Fibroblast of mammary gland (primary cell): ENCODE measurements at places on chromosomes 16 and 17.

GRCh38 chr17:67712375-67712774, 5.4 kb upstream of the NOL11 start:
- no peak for DNase-seq

- DNase-seq: no peak
Measured at GRCh38 chr17:45973099-45973780, 25.8 kb upstream of the STH start.

GRCh38 chr17:35745246-35745645, 7.8 kb downstream of the GAS2L2 start:
- DNase-seq: no peak

DNA sequence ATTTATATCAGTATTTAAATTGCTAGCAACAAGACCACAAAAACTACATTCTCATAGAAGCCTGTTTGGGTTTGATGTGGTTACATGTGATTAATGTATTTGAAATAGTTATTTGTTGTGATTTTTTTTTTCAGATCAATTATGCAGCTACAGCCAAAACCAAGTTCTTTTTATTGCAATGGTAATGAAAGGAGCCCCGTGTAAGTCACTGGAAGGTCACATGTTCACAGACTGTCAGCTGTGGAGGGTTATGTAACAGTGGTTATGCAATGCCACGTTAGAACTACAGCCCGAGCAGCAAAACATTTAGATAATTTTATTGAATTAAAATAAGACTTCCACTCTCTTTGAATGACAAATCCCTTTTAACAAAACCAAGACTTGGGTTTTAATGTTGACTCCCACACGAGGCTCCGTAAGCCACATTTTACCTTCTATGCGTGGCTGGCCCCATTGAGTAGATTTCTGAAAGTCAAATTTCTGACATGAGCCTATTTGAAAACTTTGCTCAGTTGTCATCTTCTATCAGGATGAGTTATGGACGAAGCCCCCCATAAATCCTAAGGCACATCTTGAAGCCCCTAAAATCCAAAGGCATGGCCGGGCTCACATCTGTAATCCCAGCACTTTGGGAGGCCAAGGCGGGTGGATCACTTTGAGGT, 41.8 kb upstream of the SEC14L1 start:
- DNase-seq: peak; percentile 81

DNA sequence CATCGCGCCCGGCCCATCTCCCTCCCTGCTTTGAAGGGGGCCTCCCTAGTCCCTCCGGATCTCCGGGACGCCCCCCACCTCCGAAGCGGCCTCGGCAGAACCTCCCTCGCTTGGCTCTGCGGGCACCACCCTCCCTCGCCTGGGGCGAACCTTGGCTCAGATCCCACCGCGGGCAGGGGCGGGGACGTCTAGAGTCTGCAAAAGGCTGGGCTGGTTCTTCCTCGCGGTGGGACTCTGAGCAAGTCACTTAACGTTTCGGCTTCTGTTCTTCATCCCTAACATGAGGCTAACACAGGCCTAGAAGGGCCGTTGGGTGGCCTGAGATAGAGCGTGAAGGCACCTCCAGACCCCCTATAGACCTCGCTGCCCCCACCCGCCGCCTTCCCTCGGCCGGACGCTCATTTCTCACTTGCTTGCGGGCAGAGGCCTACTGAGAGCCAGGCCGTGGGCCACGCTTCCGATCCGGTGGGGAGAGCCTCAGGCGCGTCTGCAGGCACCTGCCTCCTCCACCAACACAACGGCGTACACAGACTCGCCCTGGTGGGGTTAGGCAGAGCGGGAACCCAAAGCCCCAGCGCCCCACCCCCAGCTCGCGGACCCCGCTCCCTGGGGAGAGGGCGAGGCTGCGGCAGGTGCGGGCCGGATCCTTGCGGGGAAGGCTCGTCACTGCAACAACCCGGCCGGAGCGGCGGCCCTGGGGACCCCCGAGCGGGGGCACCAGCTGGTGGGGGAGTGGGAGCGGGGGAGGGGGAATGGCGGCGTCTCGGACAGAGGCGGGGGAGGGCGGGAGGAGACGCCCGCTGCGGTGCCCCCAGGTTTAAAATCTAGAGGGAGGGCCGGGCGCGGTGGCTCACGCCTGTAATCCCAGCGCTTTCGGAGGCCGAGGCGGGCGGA, 5.4 kb downstream of the MYO1C start:
- peak; percentile 53 for DNase-seq

DNA sequence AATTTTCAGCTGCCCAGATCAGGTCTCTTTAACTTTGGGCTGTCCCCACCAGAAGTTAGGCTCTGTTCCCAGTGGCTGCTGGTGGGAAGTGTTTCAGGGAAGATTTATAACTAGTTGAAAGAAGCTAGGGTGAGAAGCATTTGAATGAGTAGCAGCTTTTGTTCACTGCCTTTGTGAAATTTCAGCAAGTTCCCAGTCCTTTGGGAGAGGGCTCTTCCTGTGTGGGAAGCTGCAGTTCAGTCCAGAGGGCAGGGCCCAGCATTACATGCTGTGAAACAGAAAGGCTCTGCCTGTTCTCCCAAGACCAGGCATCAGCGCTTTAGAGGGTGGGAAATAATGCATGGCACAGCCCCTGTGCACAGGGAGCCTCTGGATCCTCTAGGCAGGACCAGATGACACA, 17.8 kb downstream of the PROCA1 start:
- DNase-seq: no peak

DNA sequence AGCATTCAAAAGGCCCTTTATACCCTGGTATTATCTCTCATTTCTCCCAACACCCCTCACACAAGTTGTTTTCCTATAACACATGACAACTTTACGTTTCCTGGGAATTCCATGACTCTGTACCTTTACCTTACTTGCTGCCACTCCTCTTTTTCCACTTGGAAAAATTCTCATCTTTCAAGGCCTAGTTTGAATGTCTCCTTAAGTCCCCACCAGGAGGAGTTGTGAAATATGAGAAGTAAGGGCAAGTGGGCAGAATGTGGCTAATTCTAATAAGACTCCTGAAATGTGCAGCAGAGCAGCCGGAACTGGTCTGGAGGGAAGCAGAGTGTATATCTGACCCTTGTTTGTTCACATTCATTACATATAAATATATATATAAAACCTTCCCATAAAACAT, 39.7 kb downstream of the BRCA1 start:
- DNase-seq: peak; percentile 25

- DNase-seq: peak; percentile 11
Measured at GRCh38 chr17:32907583-32907982, 20.4 kb upstream of the TMEM98 start.

DNA sequence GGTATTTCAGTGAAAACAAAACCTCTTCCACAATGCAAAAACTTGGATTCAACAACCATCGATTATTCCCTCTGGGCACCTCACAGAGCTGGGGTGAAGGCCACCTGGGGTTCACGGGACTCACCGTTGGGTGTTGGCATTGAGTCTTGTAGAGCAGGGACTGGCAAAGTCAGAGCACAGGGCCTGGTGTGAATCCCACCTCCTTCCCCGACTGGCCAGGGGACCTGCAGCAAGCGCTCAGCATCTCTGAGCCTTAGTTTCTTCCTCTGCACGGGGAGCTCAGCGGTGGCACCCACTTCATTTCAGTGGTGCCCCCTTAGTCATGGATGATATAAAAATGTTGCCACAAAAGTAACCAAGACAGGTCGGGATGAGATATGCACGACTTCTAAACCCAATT, 100.4 kb downstream of the METRNL start:
- DNase-seq: no peak
